ENCODE measurements at places on chromosomes 12 and 14.

- no peak for DNase-seq
Observed at GRCh38 chr12:94553130-94553519, 93.5 kb upstream of the CEP83 start.

- no peak for DNase-seq
Observed at GRCh38 chr12:107320929-107321631, 227.7 kb upstream of the CRY1 start.

GRCh38 chr14:68474741-68475140 is 318.1 kb downstream of the ZFP36L1 start:
- DNase-seq, result no peak

- DNase-seq, result peak; percentile 72
Observed at GRCh38 chr14:69005432-69006148, 26.5 kb upstream of the ACTN1 start.

DNA sequence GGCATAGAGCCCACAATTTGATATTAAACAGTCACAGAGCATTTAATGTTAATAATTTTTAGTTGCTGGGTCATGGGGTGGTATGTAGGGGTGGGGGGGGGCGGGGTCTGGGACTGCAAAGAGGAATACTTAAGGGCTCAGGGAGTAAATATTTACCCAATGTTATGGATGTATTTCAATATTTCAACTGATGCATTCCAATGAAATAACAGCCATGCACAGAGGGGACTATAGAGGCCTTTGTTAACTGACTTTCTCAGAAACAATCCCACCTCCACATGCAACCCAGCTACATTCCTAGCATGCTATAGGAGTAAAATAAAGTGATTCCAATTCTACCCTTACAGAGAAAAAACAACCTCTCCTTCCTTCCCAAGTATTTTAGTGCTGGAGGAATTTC is 7.9 kb upstream of the BBS10 start:
- no peak for DNase-seq

- DNase-seq, result no peak
Observed at GRCh38 chr14:27278341-27278740, 680.5 kb upstream of the NOVA1 start.

DNA sequence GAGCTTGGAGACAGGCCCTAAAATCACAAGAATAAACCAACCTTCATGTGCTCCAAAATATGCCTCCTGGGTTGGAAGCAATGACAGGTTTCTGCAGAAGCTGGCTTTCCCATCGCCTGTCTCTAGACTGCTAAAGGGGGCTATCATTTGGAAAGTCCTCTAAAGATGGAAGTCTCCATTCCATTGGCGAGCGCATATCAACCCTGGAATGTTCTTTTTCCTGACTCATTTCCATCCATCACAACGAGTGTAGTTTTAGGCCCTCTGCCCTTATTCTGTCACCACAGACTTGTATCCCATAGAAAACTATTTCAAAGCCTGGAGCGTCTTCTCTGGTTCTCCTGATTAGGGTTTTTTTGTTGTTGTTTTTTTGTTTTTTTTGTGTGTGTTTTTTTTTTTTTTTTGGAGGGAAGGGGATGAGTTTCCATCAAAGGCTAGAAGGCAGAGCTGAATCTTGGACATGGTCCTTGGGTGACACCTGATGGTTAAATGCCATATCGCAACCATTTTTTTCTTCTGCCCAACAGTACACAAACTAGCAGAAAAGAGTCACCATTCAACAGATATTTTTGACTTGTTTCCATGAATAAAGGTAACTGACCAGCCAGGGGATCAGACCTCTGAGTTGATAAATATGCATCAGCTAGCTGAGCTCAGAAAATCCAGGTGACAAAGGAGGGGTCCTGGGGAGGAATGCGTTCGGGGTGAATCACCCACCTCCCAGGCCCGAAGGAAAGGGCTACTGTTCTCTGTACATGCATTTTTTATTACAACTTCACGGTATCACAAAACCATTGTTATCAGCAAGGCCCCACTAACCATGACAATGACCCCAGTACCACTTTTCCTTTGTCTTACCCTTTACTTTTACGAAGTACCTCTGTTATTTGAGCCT is 40.5 kb downstream of the KCNA5 start:
- no peak for DNase-seq

DNA sequence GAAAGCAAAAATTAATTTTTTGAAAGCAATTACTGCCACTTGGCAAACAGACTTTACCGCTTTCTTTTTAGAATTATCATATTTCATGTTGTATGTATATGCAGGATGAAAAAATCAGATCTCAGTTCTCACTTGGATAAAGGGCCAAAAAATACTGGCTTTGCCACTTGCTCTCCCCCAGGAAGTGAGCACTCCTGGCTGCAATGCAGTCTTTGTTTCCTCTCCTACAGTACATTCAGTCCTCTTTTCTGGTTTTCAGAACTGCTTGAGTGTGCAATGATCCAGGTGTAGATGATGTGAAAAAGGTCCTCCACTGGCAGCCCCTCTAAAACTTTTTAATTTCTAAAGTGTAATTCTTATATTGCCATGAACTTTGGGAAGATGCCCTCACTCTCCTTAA is 183.4 kb downstream of the SLC25A21 start:
- DNase-seq, result no peak

GRCh38 chr12:107748472-107748871 is 12.5 kb downstream of the PRDM4 start:
- DNase-seq, result peak; percentile 38

- DNase-seq, result no peak
Observed at GRCh38 chr12:22447223-22447622, 97.1 kb downstream of the C2CD5 start.

DNA sequence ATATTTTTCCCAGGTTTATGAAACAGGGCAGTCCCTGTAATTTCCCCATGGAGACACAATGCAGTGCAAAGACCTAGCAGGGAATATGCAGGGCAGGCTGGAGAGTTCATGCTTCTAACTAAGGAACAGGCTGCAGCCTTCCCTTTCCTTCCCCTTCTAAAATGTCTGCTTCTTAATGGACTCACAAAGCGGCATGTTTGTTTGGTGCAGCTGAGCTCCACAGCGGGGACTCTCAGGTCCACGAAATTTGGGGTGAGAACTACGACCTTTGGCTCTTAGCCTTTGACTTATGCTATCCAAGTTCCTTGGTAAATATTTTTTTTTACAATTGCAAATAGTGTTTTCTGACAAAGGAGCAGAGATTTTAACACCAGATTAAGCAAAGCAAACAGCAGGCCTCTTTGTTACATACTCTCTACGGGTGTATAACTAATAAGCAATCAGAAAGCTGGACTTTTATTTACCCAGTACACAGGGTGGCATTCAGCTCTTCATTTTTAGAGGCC is 323.6 kb downstream of the ZFP36L1 start:
- no peak for DNase-seq

DNA sequence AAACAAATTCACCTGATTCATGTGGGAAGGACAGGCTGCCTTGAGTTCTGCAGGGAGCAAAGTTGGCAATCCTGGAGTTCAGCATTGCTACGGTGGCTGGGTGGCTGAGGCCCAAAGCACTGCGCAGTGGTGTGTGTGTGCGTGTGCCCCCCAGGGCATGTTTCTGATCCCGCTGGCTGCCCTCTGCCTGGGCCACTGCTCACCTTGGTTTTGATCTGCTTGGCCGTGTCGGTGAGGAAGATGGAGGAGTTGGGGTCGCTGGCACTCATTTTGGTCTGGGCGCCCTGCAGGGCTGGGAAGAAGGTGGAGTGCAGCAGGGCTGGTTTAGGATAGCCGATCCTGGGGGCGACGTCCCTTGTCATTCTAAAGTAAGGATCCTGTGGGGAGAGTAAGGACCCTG is 19.1 kb downstream of the SLC25A47 start:
- DNase-seq, result no peak

DNA sequence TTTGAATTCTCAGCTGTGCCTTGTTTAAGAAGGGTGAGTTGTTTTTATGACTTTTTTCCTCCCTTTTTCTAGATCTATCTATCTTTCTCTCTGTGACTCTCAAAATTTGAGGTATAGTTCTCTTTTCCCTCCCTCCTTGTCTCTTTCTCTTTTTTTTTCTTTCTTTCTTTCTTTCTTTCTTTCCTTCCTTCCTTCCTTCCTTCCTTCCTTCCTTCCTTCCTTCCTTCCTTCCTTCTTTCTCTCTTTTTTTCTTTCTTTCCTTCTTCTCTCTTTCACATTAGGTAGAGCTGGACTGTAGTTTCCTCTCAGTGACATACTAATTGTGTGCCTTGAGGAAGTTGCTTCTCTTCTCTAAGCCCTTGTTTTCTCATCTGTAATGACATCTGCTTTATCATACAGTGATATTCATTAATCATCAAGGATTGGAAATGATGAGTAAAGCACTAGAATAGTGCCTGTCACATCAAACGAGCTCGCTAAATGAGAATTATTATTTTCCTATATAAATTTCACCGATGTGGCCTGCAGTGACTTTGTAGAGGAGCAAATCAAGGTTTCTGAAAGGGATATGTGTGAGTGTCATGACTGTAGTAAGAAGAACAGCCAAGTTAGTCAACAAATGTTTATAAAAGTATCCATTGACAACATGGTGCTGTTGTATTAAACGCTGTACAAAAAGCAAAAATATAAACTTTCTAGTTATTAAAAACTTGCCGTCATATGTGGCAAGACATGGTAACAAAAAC is 78.9 kb upstream of the SLC38A2 start:
- no peak for DNase-seq

DNA sequence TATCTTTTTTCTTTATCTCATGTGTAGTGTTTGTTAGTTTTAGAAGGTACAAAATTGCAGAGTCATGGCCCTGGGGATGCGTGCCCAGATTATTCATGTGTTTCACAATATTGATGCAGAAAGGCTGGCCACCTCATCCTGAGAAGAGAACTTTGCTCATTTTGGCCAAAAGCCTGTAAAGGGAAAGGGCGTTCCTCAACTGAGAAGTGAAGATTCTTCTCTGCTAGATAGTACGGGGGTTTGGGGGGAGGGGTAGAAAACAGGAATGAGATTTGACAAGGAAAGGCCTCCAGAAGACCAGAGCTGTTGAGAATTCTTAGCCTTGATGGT is 1.7 kb downstream of the MGST1 start:
- DNase-seq, result peak; percentile 89

DNA sequence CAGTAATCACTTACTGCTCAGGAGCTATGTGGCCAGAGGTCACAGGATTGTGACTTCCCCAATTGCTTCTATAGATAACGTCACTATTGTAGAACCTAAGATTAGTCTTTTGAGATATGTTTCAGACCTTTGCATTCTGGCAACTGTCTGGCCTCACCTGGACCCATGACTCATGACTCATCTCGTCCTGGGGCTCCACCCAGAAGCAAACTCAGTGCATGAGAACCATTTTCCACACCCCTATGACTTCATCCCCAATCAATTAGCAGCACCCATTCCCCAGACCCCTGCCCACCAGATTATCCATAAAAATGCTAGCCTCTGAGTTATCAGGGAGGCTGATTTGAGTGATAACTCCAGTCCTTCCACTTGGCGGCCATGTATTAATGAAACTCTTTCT is 186.9 kb downstream of the EMP1 start:
- no peak for DNase-seq

DNA sequence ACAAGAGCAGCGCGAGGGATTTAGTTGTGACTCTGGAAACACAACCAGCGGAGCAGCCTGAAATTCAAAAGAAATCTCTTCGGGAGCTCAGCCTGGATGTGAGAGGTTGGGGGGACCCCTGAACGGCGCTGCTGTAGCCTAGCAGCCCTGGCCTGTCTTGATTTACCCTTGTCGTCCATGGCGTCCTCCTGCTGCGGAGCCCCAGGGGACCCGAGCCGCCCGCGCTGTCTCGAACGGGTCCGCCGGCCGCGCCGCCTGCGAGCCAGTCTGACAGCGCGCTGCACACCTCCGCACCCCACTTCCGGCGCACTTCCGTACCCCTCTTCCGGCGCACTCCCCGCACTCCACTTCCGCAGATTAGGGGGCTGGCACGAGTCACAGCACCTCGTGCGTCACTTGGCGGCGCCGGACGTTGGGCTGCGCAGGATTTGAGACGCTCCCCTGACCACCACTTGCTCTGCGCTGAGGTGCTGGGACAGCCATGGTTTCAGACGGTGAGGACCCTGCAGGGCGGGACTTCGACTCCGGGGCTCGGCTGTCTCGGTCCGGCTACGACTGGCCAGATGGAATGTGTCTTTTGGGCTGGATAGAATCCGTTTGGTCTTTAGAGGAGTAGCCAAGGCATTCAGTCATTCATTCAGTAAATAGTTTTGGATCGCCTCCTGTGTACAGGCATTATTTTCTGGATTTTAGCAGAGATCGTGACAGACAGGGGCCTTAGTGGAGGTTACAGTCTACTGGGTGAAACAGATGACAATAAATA is at the start of the genes EIF2B1 and GTF2H3:
Gene EIF2B1, minus strand, starts transcription at position 308 of the 763 bp plus-strand sequence. Its CDS starts 129 bp downstream, at position 179.
Gene GTF2H3, plus strand, starts transcription at position 451 of the 763 bp plus-strand sequence. Its CDS starts 31 bp downstream, at position 482.
- peak; percentile 88 for DNase-seq

DNA sequence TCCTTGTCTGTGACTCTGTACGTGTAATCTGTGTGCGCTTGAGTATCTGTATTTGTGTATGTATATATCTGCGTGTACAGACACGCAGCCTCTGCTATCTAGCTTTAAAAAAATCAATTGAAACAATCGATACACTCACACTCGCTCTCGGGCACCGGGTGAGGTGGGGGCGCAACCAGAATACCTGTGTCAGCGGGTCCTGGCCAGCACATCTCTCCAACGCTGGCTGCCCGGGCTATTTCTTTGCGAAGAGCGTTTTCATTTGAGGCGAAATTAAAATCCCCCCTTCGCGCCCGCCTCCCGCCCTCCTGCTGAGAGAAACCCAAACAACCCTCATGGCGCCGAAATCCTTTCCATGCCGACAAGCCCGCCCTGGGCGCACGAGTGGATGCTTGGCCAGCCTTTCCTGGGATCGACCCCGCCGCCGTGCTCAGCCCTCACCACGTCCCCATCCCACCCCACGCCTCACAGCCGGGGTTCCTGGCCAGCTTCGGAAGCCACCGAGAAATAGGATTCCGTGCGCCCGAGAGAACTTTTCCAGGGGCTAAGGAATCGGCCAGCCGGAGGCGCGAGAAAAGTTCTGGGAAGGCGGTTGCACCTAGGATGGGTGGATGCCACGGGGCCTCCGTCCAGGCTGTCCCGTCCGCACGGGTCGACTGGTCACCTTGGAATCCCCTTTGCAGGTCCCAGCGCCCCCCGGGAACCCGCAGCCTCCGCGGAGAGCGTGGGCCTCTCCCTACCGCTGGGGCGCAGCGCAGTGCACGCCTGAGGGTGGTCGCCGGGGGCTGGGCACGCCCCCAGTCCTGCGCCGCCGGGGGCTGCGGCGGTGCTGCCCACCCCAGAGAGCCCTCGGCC is 1.0 kb downstream of the ZDHHC22 start:
- DNase-seq, result no peak

GRCh38 chr14:95931384-95931783 is 54.8 kb downstream of the TUNAR start:
- no peak for DNase-seq

DNA sequence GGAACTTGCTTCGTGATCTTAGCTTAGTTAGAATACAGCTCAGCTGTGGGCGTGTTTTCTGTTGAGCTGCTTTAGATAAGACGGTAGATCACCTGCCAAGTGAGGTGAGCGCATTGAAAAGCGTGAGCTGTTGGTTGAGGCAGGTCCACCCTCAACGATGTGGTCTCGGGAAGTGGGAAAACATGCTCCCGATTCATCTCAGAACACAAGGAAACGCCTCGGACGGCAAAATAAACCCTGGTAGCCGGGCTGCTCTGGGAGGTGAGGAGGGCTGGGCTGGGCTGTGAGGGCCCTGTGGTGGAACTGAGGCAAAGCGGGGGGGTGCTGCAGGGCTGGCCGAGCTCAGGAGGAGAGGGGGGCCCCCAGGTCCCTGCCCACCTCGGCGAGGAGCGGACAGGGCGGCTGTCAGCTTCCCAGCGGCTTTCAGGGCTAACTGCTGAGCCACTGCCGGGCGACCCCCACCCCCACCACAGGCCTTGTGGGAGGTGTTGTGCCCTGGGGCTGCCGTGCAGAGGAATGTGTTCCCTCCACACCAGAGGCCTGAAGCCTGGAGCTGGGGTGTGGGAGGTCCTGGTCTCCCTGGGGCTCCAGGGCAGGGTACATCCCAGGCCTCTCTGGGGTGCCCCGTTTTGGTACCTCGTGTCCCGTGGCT is 30.7 kb downstream of the NOC4L start:
- DNase-seq, result no peak
